Activated CD4-positive, alpha-beta T cell treated with anti-CD3 and anti-CD28 coated beads for 36 hours (primary cell): ENCODE measurements at places on chromosomes 7 and 10.

DNA sequence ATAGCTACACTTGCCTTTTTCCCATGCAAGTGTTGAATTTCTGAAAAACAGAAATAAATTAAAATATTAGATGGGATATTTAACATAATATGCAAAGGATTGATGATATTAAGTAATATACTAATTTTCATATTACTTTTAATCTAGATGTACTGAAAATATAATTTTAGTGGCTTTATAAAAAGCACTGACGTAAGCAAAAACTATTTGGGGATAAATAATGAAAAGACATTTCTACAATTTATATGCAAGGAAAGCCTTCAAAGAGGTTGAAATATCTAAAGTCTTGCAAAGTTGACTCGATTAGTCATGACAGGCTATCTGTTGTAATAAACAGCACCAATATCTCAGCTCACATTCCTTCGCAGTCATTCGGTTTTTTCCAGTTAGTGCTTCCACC lies 94.9 kb upstream of the ABCB5 start:
- DNase-seq: no peak

DNA sequence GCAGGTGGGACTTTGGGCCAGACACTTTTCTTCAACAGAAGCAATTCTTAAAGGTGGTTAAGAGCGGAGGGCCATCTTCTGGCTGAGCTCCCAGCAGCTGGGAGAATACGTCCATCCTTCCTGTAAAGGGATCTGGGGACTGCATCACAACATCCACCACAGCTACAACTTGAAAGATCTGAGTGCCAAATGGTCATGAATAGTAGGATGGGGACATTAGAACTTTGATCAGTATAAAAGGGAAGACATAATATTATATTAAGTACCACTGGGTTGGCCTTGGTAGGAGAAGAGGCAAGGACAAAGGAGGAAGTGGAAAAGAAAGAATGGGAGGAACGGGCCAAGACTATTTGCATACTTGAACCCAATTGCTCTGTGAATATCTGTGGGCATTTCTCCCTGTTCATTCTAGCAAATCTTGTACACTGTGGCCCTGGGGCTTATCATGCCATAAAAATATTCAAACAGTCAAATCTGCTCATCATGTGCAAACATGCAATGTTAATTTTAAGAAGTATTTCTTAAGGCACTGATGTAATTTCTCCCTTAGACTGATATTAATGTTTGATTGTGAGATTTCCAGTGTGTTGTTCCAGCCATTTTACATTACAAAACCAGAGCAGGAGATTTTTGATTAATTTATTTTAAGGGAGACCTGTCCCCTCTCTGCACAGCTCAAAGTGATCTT lies 65.5 kb upstream of the CREB5 start:
- no peak for DNase-seq

DNA sequence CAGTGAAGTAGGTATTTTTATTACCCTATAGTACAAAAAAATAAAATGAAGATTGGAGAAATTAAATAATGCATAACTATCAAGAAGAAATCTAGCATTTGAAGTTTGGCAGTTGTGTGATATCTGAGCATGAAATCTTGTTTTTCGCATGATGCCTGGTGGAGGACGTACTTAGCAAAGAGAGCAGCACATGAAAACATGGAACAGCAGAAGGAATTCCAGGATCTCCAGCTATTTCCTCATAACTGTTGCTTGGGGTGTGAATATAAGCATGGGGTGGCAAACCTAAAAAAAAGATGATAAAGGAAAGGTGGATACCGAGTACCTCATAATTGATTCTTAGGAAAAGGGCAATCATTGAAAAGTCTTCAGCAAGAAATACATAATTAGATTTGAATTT lies 174.3 kb upstream of the FAM3C start:
- no peak for DNase-seq

DNA sequence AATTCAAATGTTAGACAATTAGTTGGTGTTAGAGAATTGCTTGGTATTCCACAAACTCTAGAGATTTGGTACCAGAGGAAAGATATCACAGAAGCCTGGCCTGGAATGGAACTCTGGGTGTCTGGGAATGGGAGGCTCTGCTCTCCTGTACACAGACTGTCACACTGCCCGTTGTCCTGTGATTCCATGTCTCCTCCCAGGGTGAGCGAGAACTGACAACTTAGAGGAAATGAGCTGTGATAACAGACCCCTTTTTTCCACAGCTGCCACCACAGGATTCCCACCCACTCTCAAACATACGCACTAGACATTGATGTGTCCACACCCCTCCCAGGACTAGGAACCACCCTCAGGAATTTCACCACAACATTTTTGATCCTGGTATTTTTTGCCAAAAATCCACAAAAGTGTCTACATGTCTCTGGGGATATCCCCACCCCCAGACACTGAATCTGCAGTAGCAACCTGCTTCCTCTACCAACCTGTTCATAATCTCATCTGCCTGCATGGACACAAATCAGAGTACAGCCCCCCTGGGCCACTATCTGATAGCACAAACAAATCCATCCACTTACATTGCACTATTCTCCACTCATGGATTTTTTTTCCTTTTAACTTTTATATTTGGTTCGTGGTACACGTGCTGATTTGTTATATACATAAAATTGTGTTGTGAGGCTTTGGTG lies 4.7 kb downstream of the ZNF273 start:
- DNase-seq: no peak

GRCh38 chr7:46357290-46357689 lies 436.2 kb upstream of the IGFBP3 start:
- DNase-seq: no peak

DNA sequence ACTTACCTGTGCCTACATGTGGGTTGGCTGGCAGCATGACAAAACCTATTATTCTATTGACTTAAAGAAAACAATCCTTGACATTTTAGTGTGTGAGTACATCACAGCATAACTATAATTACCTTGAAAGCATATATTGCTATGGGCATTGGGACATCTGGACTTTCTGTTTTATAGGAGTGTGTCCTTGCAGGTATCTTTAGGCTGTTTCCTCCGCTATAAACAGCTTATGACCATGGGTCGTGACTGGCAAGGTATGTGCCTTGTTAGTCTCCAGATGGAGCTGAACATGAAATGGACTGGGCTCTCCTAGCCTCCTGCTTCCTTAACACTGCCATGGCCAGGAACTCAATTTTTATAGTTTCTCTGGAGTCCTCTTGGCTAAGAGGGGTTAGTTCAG lies 317.4 kb upstream of the COBL start:
- no peak for DNase-seq

DNA sequence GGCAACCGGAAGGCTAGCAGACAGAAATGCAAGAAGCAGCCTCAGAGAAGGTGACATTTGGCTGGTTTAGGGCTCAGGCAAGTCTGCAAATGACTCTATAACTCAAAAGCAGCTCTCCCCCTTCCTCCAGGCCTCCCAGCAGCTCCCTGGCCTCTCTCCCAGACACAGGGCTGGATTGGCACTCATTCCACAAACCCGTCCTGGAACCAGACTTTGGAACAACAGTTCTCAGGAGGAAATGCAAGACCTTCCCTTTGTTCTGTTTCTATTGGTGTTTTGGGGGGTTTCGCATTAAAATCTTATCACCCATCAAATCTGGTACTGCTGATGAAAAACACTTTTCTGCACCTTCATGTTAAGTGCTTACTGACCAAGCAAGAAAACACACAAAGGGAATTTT lies 40.3 kb upstream of the EFCAB10 start:
- no peak for DNase-seq

GRCh38 chr7:102320181-102320580 lies 33.5 kb downstream of the SH2B2 start:
- no peak for DNase-seq

DNA sequence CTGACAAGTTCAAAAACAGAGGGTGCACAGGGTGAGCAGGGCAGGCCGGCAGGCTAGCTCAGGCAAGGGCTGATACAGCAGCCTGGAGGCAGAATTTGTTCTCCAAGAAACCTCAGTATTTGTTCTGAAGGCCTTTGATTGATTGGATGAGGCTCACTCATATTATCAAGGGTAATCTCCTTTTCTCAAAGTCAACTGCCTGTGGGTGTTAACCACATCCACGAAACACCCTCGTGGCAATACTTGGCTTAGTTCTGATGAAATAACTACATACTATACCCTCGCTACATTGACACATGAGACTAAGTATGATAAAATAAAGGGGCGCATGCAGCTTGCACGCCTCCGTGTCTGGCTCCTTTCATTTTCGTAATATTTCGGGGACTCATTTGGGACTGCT lies 4.4 kb upstream of the PPP2R2D start:
- DNase-seq: peak; percentile 53

DNA sequence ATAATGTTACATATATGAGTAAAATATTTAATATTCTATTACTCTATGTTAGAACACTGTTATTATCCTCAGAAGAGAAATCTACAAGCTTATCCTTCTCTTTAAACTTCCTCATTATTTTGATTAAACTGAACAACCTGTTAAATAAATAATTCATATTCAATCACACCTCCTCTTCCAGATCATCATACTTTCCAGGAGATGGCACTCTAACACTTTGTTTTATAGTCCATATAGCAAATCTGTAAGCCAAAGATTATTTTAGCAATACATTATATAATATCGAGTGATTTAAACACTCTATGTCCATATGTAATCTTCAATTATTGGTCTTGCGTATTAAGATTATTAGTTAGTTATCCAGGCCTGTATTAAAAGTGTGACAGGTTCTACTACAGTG lies 694.1 kb downstream of the ANKRD7 start:
- no peak for DNase-seq

DNA sequence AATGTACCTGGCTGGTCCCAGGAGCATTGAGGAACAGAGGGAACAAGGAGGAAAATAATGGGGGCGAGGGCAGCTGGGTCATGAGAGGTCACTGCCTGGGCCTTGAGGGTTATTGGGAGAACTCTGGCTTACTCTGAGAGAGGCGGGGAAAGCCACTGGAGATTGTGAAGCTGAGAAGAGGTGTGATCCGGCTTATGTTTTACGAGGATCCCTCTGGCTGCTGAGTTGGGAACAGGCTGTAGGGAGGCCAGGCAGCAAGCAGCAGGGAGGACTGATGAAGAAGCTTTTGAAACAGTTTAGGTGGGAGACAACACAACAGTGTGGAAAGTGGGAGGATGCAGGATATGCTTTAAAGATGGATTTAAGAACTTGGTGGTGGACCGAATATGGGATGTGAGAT lies 87.3 kb downstream of the FANK1 start:
- DNase-seq: no peak

- no peak for DNase-seq
These were observed 6.0 kb upstream of the CCZ1 start for GRCh38 chr7:5892498-5892897.

DNA sequence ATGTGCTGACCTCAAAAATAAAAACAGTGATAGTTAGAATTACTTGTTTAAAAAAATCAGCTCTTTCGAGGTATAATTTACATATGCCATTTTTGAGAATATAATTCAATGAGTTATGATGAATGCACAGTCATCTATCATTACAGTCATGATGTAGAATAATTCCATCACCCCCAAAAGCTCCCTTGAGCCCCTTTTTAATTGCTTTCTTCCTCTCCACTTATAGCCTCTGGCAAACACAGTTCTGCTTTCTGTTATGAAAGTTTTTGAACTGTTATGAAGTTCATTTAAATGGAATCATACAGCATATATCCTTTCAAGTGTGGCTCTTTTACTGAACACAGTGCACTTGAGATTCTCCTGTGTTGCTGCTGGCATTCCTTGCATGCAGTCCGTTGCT lies 41.4 kb downstream of the PRTFDC1 start:
- DNase-seq: no peak

DNA sequence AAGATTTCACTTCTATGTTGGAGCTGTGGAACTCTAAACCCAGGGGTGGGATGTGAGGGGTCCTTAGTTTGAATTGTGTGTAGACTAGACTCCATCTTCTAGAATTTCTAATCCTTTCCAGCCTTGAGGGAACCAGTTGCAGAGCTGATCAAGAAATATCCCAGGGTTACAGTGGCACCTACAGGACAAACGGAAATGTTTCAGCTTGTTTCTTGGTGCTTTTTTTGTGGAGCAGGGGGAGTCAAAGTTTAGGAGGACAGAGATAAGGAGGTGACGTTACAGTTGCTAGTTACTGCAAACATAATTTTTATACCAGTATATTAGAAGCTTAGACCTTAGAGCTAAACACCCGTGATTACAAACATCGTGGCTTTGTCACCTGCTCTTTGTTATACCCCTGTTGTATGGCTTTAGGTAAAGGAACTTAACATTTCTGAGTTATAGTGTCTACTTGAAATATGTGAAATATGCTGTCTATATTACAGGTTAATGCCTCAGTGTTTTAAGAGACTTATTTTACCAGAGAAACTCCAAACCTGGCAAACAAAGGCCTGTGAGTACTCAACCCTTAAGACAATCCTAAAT lies 84.5 kb upstream of the DYNC1I1 start:
- no peak for DNase-seq

DNA sequence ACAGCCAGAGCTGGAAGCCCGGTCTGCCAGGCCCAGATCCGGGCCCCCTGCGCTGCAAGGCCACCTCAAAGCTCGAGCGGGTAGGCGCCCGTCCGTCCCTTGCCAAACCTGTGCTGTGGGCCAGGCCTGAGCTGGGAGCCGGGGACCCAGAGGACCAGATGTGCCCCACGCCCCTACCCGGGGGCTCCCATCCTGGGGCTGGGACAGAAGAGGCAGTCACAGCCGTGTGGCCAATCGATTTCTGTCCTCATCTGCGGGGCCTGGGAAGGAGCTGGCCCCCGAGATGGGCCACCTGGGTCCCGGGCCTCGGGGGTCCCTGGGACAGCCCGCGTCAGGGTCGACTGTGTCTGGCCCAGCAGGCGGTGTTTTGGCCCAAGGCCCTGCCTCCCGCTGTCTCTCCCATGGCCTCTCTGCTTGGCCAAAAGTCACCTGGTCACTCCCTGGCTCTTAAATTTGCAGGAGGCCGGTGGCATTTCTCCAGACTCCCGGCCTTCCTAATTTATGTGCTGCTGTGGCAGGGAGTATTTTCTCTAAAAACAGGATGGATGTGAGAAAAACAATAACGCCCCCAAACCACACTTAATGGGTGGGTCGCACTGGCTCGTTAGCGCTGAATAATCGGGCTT lies 63.8 kb downstream of the UNCX start:
- no peak for DNase-seq

GRCh38 chr10:68506411-68506810 lies 20.9 kb downstream of the SLC25A16 start:
- no peak for DNase-seq

DNA sequence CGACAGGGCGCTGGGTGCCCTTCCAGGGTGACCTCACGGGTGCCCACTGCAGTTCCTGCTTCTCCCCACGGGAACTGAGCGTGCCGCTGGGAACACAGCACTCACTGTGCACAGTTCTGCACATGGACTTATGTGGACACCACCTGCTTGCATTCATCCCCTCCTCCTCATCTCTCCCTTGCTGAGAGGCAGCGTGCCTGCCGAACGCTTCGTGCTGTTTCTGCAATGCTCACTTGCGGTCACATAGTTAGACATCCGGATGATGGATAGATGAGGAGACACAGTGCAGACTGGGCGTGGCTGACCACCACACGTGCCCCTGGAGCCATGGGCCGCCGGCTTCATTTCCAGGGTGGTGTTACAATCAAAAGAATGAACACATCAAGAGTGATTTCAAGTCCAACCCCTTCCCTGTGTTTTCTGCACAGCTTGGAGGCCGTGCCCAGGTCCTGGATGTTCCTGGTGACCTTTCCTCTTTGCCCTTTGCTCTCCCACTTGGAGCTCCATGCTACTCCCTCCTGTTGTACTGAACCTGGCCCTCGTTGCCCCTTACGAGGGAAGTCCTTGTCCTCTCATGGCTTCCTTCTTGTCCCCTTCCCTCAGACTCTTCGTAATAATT lies 119.4 kb downstream of the VIPR2 start:
- DNase-seq: no peak
